ENCODE measurements at places on chromosomes 7 and 10. TPM values are rescaled to one million over a fixed set of nuclear protein-coding genes. Genes with fewer than 3 reads are reported as not detected.

Gene PRLHR
- not detected for total RNA-seq

- H3K4me3 ChIP-seq = no peak overlapping the region
- no peaks in the 10 kb centered on the region for H3K4me1 ChIP-seq
- peaks cover 4% of the 10 kb centered on the region for H3K36me3 ChIP-seq
- DNase-seq = no peak
- H3K27me3 ChIP-seq = no peaks in the 10 kb centered on the region
Observed at GRCh38 chr7:124843336-124843735, 77.7 kb upstream of the GPR37 start.

- H3K27ac ChIP-seq = no peak overlapping the region
- no peak overlapping the region for H3K4me3 ChIP-seq
- no peaks in the 10 kb centered on the region for H3K27me3 ChIP-seq
- no peaks in the 10 kb centered on the region for H3K4me1 ChIP-seq
- DNase-seq = no peak
Observed at GRCh38 chr10:133027482-133027881, 60.2 kb upstream of the ADGRA1 start.

Gene MEIG1
- not detected for total RNA-seq

DNA sequence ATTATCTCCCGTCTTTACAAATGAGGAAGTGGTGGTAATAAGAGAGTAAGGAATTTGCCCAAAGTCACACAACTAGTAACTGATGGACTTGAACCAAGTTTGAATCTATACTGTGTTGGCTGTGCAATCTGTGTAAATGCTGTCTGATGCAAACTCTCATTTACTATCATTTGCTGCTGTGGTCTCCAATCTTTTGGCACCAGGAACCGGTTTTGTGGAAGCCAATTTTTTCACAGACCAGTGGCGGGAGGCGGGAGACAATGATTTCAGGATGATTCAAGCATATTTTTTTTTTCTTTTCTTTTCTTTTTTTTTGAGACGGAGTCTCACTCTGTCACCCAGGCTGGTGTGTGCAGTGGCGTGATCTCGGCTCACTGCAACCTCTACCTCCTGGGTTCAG lies 450.0 kb upstream of the FZD8 start:
- H3K36me3 ChIP-seq = no peaks in the 10 kb centered on the region
- H3K27me3 ChIP-seq = no peaks in the 10 kb centered on the region
- H3K4me1 ChIP-seq = no peaks in the 10 kb centered on the region
- no peak for DNase-seq

DNA sequence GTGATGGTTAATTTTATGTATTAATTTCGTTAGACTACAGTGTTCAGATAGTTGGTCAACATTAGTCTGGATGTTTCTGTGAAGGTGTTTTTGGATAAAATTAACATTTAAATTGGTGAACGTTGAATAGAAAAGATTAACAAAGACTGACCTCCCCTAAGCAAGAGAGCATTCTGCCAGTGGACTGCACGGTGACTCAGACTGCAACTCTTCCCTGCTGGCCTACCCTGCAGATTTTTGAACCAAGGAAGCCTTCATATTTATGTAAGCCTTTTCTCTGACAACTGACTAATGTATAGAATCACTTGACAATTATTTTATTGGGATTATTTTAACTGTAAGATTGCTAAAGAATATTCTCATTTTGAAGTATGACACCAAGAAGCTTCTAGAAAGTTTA lies 7.9 kb upstream of the ZNF248 start:
- no peaks in the 10 kb centered on the region for H3K27me3 ChIP-seq
- H3K27ac ChIP-seq = no peak overlapping the region
- no peaks in the 10 kb centered on the region for H3K36me3 ChIP-seq
- H3K4me1 ChIP-seq = no peaks in the 10 kb centered on the region

GRCh38 chr10:118151461-118151860 lies 104.7 kb upstream of the RAB11FIP2 start:
- peaks cover 4% of the 10 kb centered on the region for H3K27me3 ChIP-seq
- no peaks in the 10 kb centered on the region for H3K36me3 ChIP-seq
- no peak overlapping the region for H3K27ac ChIP-seq
- DNase-seq = no peak
- no peak overlapping the region for H3K4me3 ChIP-seq
- no peaks in the 10 kb centered on the region for H3K4me1 ChIP-seq

Gene ZNF425
- total RNA-seq = 0.22 TPM

Gene CNTNAP2
- total RNA-seq = not detected

DNA sequence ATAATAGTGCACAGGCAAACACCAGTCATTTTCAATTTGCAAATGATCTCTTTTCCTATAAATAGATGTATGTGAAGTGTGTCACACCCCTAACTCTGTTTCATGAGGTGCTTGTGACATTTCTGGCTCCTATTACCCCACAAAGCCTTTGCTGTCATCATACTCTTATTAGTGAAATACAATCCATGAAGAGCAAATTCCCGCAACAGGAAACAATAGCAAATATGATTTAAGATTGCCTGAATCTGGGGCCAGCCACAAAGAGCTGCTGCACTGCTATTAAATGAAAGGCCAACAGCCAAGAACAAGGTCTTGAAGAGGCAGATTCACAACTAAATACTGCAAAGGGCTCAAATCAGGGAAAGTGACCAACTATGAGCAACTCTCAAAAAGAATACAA lies 96.3 kb upstream of the CAV2 start:
- H3K4me1 ChIP-seq = no peaks in the 10 kb centered on the region
- no peaks in the 10 kb centered on the region for H3K36me3 ChIP-seq
- H3K27ac ChIP-seq = no peak overlapping the region
- H3K4me3 ChIP-seq = no peak overlapping the region

DNA sequence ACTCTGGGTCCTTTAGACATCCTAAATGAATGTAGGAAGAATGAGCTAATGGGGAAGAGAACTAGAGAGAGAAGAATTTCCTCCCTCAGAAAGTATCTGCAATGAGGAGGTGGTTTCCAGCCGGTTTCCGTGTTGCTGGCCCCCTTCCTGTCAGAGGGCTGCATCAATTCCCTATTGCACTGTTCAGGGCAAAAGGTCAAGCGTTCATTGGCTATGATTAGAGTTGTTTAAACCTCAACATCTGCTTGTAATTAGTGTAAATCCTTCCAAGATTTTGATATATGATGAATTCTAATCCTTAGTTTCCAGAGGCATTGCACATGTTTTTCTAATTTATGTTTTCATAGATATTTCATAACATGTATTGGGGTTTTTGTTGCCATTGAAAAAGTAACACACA lies 107.3 kb upstream of the SGCE start:
- no peak overlapping the region for H3K27ac ChIP-seq
- no peaks in the 10 kb centered on the region for H3K36me3 ChIP-seq

Gene ACTL6B
- total RNA-seq = not detected

Gene PSD
- total RNA-seq = 17.8 TPM

DNA sequence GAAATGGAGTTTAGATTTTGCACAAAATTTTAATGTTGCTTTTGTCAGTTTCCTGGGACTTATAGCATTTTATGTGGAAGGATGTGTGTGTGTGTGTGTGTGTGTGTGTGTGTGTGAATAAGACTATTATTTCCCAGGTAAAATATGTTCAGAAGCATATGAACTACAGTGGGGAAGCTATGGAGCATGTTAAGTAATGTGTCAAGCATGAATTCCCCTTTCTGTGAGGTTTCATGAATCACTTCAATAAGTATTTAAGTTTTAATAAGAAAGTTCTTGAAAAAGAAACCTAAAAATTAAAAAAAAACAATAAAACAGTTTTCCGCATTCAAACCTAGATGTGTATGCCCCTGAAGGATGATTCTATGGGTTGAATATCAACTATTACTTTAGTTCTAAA lies 693 bp downstream of the CREB5 start:
- peaks cover 22% of the 10 kb centered on the region for H3K4me1 ChIP-seq
- H3K27ac ChIP-seq = no peak overlapping the region
- H3K27me3 ChIP-seq = peaks cover 58% of the 10 kb centered on the region
- no peaks in the 10 kb centered on the region for H3K36me3 ChIP-seq
- H3K4me3 ChIP-seq = no peak overlapping the region
- DNase-seq = no peak

Gene RPEL1
- not detected for total RNA-seq

DNA sequence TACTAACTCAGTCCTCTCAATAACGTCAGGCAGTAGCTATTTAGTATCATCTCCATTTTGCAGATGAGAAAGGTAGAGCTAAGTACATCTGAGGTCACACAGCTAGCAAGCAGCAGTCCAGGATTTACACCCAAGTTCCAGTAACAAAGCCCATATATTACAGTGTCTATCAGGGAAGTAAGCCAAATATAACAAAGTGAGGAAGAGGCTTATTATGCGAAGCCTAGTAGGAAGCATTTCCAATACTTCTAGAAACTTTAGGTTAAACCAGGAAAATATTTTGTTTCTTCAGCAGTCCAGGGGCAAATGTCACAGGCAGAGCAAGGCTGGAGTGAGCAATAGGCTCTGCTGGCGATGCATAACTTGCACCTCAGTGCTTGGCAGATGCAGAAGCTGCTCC lies 53.9 kb downstream of the NOC3L start:
- DNase-seq = no peak
- no peak overlapping the region for H3K27ac ChIP-seq
- H3K36me3 ChIP-seq = no peaks in the 10 kb centered on the region
- H3K4me1 ChIP-seq = no peaks in the 10 kb centered on the region
- H3K4me3 ChIP-seq = no peak overlapping the region

- H3K4me1 ChIP-seq = no peaks in the 10 kb centered on the region
- no peaks in the 10 kb centered on the region for H3K27me3 ChIP-seq
- peaks cover 15% of the 10 kb centered on the region for H3K36me3 ChIP-seq
- no peak overlapping the region for H3K27ac ChIP-seq
- no peak overlapping the region for H3K4me3 ChIP-seq
Observed at GRCh38 chr7:133290041-133290440, 37.2 kb downstream of the EXOC4 start.

DNA sequence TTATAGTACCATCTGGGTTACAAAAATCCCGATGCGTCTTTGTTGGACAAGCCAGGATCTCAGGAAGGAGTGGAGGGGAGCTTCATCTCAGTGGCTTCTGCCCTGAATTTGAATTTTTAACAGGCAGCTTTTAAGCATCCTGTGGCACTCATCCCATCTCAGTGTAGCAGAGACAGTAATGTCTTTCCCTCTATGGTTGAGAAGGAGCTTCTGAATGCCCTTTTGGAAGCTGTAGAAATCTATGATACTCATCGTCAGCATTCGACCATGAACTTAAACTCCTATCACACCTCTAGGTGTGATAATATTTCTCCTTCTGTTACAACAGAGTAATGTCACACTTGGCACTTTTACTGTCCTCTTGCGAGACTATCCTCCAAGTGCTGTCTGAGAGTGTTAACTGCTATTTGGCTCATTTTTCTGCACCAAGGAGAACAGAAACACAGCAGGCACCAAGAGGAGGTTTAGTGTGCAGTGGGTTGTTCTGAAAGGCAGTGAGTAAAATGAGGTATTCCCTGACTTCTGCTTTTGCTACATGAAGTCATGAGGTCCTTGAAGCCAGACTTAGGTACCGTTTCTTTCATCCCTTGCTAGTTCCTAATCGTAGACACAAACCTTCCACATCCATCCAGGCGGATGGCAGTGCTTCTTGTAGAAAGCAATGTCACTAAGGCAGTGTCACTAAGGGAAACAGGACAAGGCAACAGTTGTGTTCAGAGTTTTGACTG lies 177.4 kb downstream of the CELF2 start:
- no peak overlapping the region for H3K4me3 ChIP-seq
- peak overlapping the region; percentile 13 for H3K27ac ChIP-seq
- no peak for DNase-seq
- peaks cover 84% of the 10 kb centered on the region for H3K36me3 ChIP-seq

Gene ANKRD22
- not detected for total RNA-seq

GRCh38 chr10:102157224-102157623 lies 5.0 kb downstream of the NOLC1 start:
- H3K4me3 ChIP-seq = no peak overlapping the region
- DNase-seq = no peak
- H3K27ac ChIP-seq = no peak overlapping the region
- H3K27me3 ChIP-seq = no peaks in the 10 kb centered on the region
- H3K36me3 ChIP-seq = peaks cover 71% of the 10 kb centered on the region

DNA sequence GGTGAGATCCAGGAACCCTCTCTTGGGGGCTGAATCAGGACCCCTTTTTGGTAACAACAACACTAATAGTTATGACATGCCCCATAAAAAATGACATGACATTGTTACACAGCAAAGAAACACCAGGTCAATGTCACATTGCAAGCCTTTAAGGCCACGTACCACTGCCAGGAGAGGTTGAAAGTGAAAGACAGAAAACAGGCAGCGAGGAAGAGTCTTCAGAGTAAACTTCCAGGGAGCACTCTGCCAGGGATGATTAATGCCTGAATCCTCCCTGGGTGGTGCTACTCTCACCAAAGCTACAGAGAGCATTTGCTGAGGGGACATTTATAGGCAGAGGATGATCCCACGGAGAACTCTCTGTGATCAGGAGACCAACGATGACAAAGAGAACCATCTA lies 551.6 kb downstream of the CALN1 start:
- H3K4me3 ChIP-seq = no peak overlapping the region
- H3K4me1 ChIP-seq = no peaks in the 10 kb centered on the region
- H3K27ac ChIP-seq = no peak overlapping the region
- DNase-seq = no peak

GRCh38 chr10:4013651-4014121 lies 228.7 kb upstream of the KLF6 start:
- no peaks in the 10 kb centered on the region for H3K36me3 ChIP-seq
- no peak overlapping the region for H3K4me3 ChIP-seq
- H3K4me1 ChIP-seq = peaks cover 10% of the 10 kb centered on the region
- no peak overlapping the region for H3K27ac ChIP-seq
- no peaks in the 10 kb centered on the region for H3K27me3 ChIP-seq

- H3K4me1 ChIP-seq = peaks cover 25% of the 10 kb centered on the region
- no peak for DNase-seq
- no peaks in the 10 kb centered on the region for H3K36me3 ChIP-seq
- no peak overlapping the region for H3K4me3 ChIP-seq
Observed at GRCh38 chr10:50607356-50607925, 16.3 kb downstream of the SGMS1 start.

Gene TAS2R5
- 0.56 TPM for total RNA-seq

Gene SFXN4
- total RNA-seq = 7.1 TPM
